ENCODE measurements at places on chromosomes 13 and 19. TPM values are rescaled to one million over a fixed set of nuclear protein-coding genes. Genes with fewer than 3 reads are reported as not detected.

- H3K27me3 ChIP-seq, result no peaks in the 10 kb centered on the region
- peak overlapping the region; percentile 63 for H3K4me3 ChIP-seq
- peaks cover 72% of the 10 kb centered on the region for H3K4me1 ChIP-seq
- H3K27ac ChIP-seq, result peak overlapping the region; percentile 85
- DNase-seq, result no peak
Measured at GRCh38 chr13:98571955-98572662, 4.8 kb downstream of the STK24 start.

Gene SBK3
- not detected for total RNA-seq

Gene ZNF90
- 3.4 TPM for total RNA-seq

GRCh38 chr13:97185751-97186150 lies 36.4 kb upstream of the MBNL2 start:
- no peak overlapping the region for H3K4me3 ChIP-seq
- H3K36me3 ChIP-seq, result no peaks in the 10 kb centered on the region
- no peak for DNase-seq
- H3K27me3 ChIP-seq, result no peaks in the 10 kb centered on the region
- H3K4me1 ChIP-seq, result no peaks in the 10 kb centered on the region
- no peak overlapping the region for H3K27ac ChIP-seq

DNA sequence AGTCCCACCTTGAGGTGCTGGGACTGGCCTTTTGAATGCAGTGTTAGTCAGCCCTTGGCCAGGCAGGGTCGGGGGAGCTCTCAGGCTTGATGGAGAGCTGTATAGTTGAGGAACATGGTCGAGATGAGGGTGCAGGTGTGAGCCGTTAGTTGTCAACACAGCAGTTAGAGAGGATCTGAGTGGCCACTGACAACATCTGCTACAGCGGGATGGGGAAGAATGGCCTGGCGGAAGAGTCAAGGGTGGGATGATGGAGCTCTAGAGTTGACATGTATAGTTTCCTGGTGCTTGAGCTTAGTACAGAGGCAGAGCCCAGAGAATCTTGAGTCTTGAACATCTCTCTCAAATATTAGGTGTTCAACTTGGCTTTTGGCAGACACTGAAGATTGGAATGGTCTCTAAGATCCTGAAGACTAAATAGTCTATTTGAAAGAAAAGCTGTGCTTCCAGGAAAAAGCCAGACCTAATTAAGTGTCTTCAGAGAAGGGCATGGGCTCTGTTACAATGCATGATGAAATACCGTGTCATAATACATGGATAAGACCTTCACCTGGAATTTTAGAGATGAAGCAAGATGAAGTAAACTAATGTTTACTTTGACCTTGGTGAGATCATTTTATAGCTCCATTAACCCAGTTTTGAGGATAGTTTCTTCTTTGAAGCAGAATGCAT lies 9.7 kb downstream of the PCCA start:
- no peak overlapping the region for H3K27ac ChIP-seq
- H3K4me3 ChIP-seq, result no peak overlapping the region
- DNase-seq, result no peak
- no peaks in the 10 kb centered on the region for H3K36me3 ChIP-seq
- no peaks in the 10 kb centered on the region for H3K4me1 ChIP-seq
- H3K27me3 ChIP-seq, result no peaks in the 10 kb centered on the region

- H3K27me3 ChIP-seq, result no peaks in the 10 kb centered on the region
- H3K4me1 ChIP-seq, result no peaks in the 10 kb centered on the region
- H3K4me3 ChIP-seq, result no peak overlapping the region
- no peak for DNase-seq
Measured at GRCh38 chr19:54653181-54653809, 9.5 kb upstream of the LILRB4 start.

- H3K27ac ChIP-seq, result no peak overlapping the region
- H3K36me3 ChIP-seq, result no peaks in the 10 kb centered on the region
- H3K4me1 ChIP-seq, result peaks cover 8% of the 10 kb centered on the region
- no peak overlapping the region for H3K4me3 ChIP-seq
- H3K27me3 ChIP-seq, result no peaks in the 10 kb centered on the region
Measured at GRCh38 chr19:49458567-49458903, 5.5 kb downstream of the ALDH16A1 start.

Gene CALR3
- not detected for total RNA-seq

GRCh38 chr13:93145199-93145598 lies 81.4 kb upstream of the GPC6 start:
- no peak overlapping the region for H3K27ac ChIP-seq
- no peaks in the 10 kb centered on the region for H3K36me3 ChIP-seq
- H3K27me3 ChIP-seq, result no peaks in the 10 kb centered on the region
- no peak for DNase-seq
- no peak overlapping the region for H3K4me3 ChIP-seq

GRCh38 chr13:106498158-106498557 lies 37.3 kb downstream of the EFNB2 start:
- no peaks in the 10 kb centered on the region for H3K4me1 ChIP-seq
- H3K27me3 ChIP-seq, result no peaks in the 10 kb centered on the region

DNA sequence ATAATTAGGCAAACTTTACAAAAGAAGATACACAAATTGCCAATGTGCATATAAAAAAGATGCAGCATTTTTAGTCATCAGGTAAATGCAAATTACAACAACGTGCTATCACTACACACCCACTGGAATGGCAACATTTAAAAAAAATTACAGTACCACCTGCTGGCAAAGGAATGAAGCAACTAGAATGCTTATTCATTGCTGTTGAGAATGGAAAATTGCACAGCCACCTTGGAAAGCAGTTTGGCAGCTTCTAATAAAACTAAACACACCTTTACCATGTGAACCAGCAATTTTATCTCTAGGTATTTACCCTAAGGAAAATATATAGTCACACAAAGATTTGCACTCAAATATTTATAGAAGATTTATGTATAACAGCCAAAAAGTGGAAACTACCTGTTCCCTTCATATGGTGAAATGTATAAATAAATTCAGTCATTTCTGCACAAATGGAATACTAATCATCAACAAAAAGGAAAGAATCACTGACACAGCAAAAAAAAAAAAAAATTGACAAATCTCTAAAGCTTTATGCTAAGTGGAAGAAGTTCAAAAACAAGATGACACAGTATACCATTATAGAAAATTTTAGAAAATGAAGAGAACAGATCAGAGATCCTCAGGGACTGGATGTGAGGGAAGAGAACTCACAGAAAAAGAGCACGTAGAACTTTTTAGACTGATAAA lies 30.3 kb downstream of the OXGR1 start:
- H3K4me1 ChIP-seq, result no peaks in the 10 kb centered on the region
- no peaks in the 10 kb centered on the region for H3K27me3 ChIP-seq
- H3K36me3 ChIP-seq, result no peaks in the 10 kb centered on the region
- DNase-seq, result no peak
- H3K27ac ChIP-seq, result no peak overlapping the region

GRCh38 chr13:75554981-75555380 lies 5.4 kb downstream of the UCHL3 start:
- no peak for DNase-seq
- H3K36me3 ChIP-seq, result peaks cover 11% of the 10 kb centered on the region
- peaks cover 9% of the 10 kb centered on the region for H3K4me1 ChIP-seq
- no peak overlapping the region for H3K27ac ChIP-seq
- H3K4me3 ChIP-seq, result no peak overlapping the region

Gene KLK4
- not detected for total RNA-seq

GRCh38 chr19:12794971-12795381 lies 3.7 kb downstream of the JUNB start:
- peaks cover 21% of the 10 kb centered on the region for H3K4me1 ChIP-seq
- peaks cover 3% of the 10 kb centered on the region for H3K36me3 ChIP-seq
- H3K27me3 ChIP-seq, result no peaks in the 10 kb centered on the region
- no peak overlapping the region for H3K4me3 ChIP-seq
- DNase-seq, result no peak
- peak overlapping the region; percentile 99 for H3K27ac ChIP-seq

DNA sequence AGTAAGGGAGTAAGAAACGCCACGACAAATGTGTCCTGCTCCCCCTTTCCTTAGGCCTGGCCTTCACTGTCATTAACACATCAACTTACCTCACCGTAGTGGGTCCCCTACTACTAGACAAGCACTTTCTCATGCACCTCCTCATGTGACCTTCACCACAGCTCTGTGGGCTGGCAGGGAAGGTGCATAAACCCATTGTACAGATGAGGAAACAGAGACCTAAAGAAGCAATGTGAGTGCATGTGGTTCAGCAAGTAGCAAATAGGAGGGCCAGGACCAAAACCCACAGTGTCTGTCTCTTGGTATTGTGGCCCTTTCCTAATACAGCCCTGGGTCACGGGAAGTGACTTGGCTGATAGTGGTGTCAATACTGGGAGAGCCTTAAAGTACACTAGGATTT lies 5.3 kb downstream of the CCDC70 start:
- no peaks in the 10 kb centered on the region for H3K27me3 ChIP-seq
- no peak overlapping the region for H3K4me3 ChIP-seq
- no peaks in the 10 kb centered on the region for H3K36me3 ChIP-seq
- no peak overlapping the region for H3K27ac ChIP-seq
- no peaks in the 10 kb centered on the region for H3K4me1 ChIP-seq

DNA sequence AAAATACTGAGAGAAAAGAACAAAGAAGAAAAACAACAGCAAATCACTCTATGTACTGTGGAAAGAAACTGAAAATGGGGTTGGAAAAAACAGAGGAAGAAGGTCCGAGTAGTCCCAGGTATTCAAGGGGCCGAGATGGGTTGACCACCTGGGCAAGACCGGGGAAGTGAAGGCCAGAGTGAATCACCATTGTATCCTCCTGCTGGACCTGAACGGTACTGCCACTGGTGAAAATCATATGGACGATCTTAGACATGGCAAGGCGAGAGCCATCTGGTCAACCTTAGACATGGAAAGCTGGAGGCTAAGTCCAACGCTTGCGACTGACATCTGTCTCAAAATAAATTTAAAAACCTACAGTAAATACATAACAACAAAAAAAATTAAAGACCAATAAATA lies 44.4 kb upstream of the ZNF91 start:
- no peak for DNase-seq
- H3K4me1 ChIP-seq, result no peaks in the 10 kb centered on the region
- H3K27me3 ChIP-seq, result no peaks in the 10 kb centered on the region
- no peak overlapping the region for H3K4me3 ChIP-seq
- no peaks in the 10 kb centered on the region for H3K36me3 ChIP-seq

All from naive thymus-derived CD4-positive, alpha-beta T cell (primary cell).